Fibroblast of skin of right biceps (primary cell): ENCODE measurements at places on chromosomes 12 and 14.

- DNase-seq, result no peak
These were observed 383.3 kb downstream of the ALG10 start for GRCh38 chr12:34405286-34406227.

DNA sequence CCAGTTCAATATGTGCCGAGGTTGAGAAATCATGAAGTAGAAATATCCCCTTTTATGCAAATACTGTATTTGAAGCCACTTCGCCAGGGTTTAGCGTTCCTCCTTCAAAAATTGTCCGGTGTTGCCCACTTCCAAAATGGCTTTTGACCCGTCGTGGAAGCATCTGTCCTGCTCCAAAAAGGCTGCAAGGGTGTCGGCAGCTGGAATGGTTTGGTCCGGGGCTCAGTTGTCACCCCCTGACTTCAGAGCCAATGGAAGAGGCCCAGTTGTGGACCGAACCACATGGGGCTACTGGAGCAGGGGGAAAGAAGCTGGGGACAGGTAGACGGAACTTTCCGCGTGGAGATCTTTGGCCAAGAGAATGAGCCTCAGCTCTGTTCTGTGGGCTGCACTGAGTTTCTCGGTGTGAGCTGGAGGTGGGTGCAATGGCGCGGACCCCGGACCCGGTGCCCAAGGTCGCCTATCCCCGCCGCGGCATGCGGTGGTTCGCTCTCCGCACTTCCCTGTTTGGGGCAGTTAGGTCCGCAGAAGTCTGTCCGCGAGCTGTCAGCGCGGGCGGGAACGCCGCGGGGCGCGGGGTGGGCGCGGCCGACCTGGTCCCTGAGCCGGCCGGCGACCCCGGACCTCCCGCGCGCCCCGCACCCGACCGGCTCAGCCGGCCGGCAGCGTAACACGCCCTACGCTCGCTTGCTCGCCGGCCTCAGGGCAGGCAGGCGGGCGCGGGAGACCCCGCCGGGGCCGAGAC is at the start of gene ANKRD13A:
Gene ANKRD13A, plus strand, starts transcription at position 527 of the 745 bp plus-strand sequence. CDS start 259 bp downstream, outside the sequence.
- peak; percentile 97 for DNase-seq

- DNase-seq, result no peak
These were observed 46.2 kb downstream of the PAWR start for GRCh38 chr12:79644274-79645234.

DNA sequence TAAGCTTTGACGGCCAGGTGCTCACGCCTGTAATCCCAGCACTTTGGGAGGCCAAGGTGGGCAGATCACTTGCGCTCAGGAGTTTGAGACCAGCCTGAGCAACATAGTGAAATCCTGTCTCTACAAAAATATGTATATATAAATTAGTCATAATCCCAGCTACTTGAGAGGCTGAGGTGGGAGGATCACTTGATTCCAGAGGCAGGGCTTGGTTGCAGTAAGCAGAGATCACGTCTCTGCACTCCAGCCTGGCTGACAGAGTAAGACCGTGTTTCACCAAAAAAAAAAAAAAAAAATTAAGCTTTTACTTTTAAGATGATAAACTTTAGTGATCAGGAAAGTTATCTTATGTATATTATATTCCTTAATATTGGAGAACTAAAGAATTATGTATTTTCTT is 18.0 kb upstream of the SNAPC1 start:
- no peak for DNase-seq

- no peak for DNase-seq
These were observed 44.7 kb upstream of the FBRSL1 start for GRCh38 chr12:132444957-132445883.

- DNase-seq, result no peak
These were observed 10.3 kb downstream of the MTERF2 start for GRCh38 chr12:106976668-106977067.

DNA sequence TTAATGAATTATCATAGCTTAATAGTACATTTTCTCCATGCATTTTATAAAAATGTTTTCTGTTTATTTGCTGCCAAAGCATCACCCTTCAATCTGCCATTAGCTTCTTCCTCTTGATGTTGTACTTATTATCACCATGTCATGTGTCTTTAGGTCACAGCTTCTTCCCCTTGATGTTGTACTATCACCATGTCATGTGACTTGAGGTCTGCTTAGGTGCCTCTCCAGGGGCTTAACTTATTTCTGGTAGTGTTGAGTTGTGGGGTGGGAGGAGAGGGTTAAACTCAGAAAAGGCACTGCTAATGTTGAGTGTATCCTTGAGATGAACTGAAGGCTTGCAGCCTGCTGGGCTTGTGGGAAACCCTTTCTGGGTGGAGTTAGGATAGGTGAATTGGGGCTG is 87.8 kb downstream of the DAAM1 start:
- DNase-seq, result no peak

- DNase-seq, result no peak
These were observed 33.8 kb upstream of the PAPLN start for GRCh38 chr14:73203527-73203926.

GRCh38 chr14:89367779-89368120 is 49.3 kb downstream of the FOXN3 start:
- no peak for DNase-seq

DNA sequence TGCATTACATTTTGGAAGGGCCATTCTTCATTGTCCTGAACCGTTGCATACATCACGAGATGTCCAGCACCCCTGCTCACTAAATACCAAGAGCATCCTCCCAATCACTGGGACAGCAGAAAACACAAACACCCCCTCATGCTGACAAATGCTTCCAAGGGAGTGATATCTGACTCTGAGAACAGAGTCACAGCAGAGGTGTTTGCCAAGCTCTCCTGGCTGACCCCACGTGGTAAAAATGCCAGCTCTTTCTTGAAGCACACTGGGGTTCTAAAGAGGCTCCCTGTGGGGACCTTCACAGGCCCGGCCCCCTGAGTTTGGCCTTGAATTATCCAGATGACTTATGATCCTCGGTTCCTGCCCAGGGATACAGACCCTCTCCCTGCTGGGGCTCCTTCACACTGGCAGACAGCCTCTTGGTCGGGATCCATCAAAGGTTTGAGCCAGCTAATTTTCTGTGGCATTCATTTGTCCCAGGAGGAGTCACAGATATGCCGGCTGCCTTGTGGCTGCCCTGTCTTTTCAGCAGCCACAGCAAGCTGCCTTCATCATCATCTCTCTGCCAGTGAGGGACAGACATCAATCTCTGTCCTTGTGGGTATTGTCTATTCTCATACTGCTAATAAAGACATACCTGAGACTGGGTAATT is 43.1 kb upstream of the PSMC1 start:
- DNase-seq, result no peak

- no peak for DNase-seq
These were observed 575 bp downstream of the TRAF3 start for GRCh38 chr14:102777711-102778337.

DNA sequence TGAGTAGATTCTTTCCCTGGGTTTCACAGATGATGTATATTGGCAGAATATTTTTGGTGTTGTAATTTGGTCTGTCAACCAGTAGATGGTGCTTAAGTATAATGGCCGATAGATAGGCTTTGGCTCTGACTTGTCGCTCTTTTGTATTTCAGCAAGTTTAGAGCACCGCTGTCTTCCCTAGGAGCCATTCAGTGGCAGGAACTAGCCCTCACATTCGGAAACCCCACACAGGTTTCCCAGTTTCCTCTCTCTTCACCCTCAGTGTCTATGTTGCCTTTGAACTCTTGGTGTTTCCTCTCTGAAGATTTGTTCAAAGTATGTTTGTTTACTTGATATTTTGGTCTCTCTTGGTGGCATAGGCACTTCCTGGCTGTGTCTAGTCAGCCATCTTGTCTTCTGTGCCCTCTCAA is 102.2 kb downstream of the GPHN start:
- DNase-seq, result no peak

DNA sequence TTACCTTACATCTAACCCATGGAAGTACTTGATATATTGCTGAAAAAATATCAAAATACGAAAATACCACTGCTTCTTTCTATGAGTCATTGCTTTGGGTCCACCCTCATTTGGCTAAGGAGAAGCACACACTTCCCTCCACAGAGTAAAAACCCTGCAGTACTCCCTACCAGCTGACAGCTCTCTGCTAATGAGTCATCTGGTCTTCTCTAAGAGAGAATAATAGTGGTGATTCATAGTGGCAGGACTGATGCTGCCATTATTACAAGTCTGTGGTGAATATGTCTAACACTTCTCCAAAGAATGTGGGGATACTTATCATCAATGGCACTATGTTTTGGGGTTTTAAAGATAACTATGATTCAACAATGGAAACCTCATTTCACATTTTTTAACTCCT is 90.7 kb downstream of the PPFIA2 start:
- DNase-seq, result peak; percentile 92

- no peak for DNase-seq
These were observed 1442.0 kb downstream of the AACS start for GRCh38 chr12:126507231-126507630.

GRCh38 chr12:53071591-53072551 is 7.3 kb downstream of the SPRYD3 start:
- peak; percentile 68 for DNase-seq
